ENCODE measurements at places on chromosomes 11 and 22.

DNA sequence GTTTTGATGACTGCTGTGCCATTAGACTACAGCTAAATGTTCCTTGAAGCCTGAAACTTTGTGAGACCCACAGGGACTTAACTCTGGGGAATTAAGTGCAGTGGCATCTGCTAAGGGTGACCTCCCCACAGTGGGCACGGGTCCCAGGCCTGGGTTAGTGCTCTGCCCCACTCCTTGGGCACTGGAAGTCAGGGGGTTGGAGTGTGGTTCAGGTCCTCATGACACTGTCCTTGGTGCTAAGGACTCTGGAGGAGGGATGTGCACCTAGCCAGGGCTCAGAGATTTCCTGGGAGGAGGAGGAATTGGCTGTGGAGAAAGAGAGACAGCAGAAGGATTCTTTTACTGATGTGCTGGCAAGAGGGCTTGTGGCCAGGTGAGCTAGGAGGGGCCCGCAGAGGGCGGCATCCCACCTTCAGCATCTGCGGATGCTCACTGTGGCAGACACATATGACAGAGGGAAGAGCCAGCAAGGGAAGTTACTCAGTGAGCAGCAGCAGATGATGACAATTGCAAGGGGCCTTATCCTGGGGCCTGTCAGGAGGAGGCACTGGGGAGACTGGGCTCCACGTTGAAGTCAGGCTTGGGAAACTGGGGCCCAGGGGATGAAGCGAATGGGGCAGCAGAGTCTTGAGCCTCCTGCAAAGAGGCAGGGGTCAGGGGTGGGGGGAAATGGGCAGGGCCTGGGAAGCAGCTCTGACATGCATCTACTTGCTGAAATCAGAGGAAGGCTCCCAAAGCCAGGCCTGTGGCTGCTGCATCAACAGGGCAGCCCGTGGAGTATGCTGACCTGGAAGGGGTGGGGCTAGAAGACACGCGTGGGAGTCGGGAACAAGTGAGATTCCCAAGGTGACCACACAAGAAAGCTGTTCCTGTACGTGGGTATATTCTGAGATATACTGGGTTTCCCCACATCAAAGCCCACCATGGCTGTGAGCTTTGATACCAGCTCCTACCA lies 144.0 kb downstream of the MPPED1 start:
- DNase-seq = no peak

DNA sequence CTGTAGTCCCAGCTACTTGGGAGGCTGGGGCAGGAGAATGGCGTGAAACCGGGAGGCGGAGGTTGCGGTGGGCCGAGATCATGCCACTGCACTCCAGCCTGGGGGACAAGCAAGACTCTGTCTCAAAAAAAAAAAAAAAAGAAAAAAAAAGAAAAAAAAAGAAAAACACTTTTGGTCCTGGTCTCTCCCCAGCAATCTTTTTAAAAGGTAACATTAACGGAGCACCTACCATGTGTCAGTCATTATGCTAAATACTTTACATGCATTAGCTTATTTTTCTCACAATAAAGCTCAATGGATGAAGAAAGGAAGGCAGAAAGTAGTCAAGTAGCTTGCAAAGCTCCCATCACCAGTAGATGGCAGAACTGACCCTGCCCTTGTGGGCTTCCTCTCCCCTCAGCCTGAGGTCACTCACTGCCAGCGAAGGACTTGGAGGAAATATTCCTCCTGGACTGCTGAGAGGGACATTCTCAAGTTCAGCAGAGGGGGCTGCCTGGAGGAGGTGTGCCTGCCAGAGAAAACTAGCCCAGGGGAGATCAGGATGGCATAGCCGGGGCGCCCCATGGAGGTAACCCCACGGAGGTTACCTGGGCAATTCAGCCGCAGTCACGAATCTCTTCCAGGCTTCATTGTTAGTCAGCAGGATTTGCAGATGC lies 15.5 kb downstream of the APOL3 start:
- DNase-seq = peak; percentile 53

DNA sequence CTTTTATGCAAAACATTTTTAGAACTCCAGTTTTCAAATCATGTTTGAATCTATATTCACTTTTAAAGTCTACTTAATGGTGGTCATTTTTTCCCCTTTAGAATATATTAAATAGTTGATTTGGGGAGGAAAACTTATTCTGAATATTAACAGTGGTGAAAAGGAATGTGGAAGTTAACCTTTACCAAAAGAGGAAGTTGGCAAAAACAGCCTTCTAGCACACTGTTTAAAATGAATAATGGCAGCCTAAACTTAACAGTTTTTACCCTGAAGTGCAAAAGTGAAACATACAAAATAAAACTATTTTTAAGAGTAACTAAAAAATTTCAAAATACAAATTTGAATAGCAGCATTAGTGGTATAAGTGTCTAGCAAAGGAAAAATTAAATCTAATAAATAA lies 86.4 kb downstream of the GRK3 start:
- DNase-seq = no peak

DNA sequence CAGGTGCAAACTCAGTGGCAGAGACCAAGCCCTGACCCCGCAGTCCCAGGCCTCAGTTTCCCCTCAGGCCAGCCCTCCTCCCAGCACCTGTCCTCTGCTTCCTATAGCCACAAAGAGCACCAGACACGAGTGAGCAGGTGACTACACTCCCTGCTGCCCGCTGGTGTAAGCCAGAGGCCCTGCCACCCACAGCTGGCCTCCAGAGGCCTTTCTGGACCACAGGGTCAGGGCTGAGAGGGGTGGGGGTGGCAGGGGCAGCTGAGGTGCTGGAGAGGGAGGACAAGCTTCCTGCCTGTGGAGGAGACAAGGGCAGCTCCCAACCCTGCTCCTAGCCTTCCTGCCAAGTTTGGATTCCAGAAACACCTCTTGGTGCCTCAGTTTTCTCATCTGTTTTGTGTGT lies 31.3 kb upstream of the WNT7B start:
- no peak for DNase-seq

DNA sequence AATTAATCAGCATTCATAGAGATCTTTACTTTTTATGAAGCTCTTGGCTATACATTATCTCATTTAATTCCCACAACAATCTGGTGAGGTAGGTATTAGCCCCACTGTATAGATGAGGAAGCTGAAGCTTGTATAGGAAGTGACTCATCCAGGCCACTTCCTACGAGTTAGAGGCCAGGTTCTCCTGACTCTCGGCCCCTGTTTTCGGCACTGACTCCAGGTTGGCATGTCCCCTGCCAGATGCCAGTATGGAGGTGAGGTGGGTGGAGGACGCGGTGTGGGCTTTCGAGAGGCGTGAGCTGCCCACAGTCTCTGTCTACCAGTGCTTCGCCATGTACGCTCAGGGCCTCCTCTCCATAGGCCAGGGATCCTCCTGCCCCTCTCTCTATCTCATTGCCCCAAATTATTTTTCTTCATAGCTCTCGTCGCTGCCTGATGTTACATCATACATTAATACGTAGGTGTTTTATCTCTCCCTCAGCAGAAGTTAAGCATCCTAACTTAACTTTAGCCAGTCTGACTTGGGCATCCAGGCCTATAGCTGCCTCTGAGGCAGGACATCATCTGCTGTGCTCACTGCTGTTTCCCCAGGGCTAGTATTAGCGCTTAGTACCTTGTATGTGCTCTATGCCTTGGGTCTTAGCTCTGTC lies 9.0 kb downstream of the DGAT2 start:
- peak; percentile 21 for DNase-seq

GRCh38 chr11:134915212-134915611 lies 503.2 kb upstream of the B3GAT1 start:
- DNase-seq = no peak

DNA sequence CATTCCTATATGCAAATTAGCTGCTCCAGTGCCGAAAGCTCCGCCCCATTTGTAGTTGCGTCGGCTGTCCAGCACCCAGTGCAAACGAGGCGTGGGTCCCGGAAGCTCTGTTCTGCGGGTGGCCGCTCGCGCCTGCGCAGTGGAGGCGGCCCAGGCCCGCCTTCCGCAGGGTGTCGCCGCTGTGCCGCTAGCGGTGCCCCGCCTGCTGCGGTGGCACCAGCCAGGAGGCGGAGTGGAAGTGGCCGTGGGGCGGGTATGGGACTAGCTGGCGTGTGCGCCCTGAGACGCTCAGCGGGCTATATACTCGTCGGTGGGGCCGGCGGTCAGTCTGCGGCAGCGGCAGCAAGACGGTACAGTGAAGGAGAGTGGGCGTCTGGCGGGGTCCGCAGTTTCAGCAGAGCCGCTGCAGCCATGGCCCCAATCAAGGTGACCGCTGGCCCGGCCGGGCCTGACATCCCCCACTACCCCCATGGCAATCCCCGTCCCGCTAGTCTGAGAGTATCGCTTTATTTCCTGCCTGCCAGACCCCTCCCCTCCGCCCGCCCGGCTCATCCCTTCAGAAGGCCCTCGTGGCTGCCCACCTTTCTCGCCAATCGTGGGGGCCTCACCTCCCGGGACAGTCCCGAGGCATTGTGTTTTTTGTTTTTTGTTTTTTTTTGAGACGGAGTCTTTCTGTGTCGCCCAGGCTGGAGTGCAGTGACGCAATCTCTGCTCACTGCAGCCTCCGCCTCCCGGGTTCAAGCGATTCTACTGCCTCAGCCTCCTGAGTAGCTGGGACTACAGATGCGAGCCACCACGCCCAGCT lies at the start of gene PRDX5:
Gene PRDX5, plus strand, starts transcription at position 161 of the 805 bp plus-strand sequence. Its CDS starts 95 bp downstream, at position 256.
- peak; percentile 97 for DNase-seq

GRCh38 chr22:46557736-46558480 lies 20.5 kb upstream of the CELSR1 start:
- no peak for DNase-seq

- peak; percentile 34 for DNase-seq
Measured at GRCh38 chr11:59247531-59248227, 35.0 kb upstream of the MPEG1 start.

DNA sequence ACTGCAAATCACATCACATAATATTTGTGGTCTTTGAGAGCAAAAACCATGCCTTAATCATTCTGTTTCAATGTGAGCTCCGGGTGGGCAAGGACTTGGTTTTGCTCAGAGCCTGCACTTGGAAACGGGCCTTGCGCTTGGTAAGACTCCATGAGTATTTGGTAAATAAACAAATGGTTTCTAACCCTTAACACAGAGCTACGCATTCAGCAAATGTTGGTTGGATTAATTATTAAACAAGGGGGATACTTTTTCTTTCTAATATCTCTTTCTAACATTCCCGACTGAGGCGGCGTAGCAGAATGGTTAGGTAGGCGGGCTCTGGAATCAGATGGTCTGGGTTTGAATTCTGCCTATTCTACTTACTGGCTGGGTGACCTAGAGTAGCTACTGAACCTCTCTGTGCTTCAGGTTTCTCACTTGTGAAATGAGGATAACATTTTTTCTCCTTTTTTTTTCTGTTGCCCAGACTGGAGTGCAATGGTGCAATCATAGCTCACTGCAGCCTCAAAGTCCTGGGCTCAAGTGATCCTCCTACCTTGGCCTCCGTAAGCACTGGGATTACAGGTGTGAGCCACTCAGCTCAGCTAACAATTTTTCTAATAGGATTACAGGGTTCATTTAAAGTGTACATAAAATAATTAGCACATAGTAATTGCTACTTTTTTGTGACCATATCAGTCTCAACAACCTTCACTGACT lies 3.4 kb upstream of the FAM83F start:
- no peak for DNase-seq

DNA sequence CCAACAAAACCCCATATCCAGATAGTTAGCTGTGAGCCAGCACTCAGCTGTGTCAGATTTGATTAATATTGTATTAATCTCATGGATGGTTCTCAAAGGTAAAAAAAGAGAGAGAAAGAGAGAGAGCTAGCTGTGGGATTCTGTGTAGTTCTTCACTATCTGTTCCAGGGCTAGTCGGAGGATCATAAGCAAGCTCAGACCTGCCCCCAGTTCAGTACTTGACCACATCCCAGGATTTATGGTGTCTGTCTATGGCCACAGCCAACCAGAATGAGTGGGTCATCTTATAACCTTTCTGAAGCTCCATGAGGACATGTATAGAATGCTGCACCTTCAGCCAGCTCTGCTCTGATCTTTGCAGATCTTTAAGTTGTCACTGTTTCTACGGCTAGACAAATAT lies 13.5 kb upstream of the B3GNT6 start:
- DNase-seq = no peak

GRCh38 chr11:45104006-45104789 lies 42.2 kb upstream of the PRDM11 start:
- DNase-seq = no peak

GRCh38 chr11:98434296-98434695 lies 586.5 kb upstream of the CNTN5 start:
- DNase-seq = no peak

GRCh38 chr11:92141159-92141558 lies 83.5 kb upstream of the FAT3 start:
- DNase-seq = no peak

DNA sequence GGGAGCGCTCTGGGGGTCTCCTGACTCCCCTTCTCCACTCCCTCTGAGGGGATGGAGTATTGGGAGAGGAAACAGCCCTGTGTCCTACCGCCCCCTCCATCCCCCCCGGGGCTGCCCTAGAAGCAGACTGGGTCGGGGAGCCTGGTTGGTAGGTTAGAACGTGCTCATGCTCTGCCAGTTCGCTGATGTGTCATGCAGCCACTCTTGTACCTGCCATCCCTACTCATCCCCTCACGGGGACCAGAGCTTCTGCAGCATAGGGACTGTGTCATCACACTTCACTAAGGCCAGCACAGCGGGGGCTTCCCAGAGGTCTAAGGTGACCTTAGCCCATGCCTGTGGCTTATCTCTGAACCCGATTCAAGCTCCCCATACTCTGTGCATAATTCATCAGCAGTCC lies 4.7 kb downstream of the KCNJ1 start:
- DNase-seq = no peak

GRCh38 chr11:8031248-8032115 lies 44.3 kb downstream of the EIF3F start:
- no peak for DNase-seq

GRCh38 chr11:21464601-21465193 lies 728.2 kb upstream of the ANO5 start:
- DNase-seq = no peak

GRCh38 chr11:114276077-114276476 lies 20.1 kb upstream of the NNMT start:
- DNase-seq = no peak

DNA sequence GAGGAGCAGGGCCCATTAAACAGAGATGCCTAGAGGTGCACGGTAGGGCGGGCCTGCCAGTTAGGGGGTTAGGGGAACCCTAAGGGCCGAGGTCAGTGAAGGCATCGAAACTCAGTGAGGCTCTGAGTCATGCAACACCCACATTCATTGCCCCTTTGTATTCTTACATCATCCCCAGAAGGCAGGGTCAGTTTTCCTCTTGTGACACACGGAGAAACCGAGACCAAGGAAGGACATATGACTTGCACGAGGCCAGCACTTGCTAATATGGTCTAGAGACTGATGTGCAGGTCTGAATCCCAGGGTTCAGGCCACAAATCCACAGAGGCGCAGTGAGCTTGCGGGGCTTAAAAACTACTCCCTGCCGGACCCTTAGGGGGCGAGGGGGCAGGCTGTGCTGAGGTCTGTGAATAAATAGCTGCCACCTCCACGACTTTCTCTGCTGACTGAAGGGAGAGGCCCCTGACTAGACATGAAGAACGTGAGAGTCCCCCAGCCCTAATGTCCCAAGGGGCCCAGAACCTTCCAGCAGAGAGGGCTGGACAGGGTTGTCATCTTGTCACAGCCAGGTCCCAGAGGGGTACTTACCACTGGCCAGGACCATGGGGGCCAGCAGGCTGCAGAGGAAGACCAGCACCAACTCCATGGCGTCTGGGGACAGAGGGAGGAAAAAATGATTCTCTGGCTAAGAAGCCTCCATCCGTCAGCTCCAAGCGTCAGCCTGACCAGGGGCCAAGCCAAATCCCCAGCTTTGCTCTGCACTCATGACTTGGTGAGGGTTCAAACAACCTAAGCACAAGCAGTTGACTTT lies 17.8 kb upstream of the FXYD2 start:
- no peak for DNase-seq
